GM23248 (cell line): ENCODE measurements at places on chromosomes 6 and 20. TPM values are rescaled to one million over a fixed set of nuclear protein-coding genes. Genes with fewer than 3 reads are reported as not detected.

- peak overlapping the region; percentile 95 for H3K27ac ChIP-seq
- H3K4me1 ChIP-seq: peaks cover 23% of the 10 kb centered on the region
- DNase-seq: peak; percentile 52
- H3K36me3 ChIP-seq: no peaks in the 10 kb centered on the region
- H3K4me3 ChIP-seq: peak overlapping the region; percentile 34; the same call in 1 of the 2 replicates
Measured at GRCh38 chr6:134437376-134437775, 119.5 kb upstream of the SGK1 start.

ATG5 gene
- total RNA-seq: 39.4 and 46.2 TPM in 2 replicates

LTB gene
- not detected in 2 replicates for total RNA-seq

GRCh38 chr20:63972312-63973159 lies 2.8 kb upstream of the ZNF512B start:
- no peaks in the 10 kb centered on the region for H3K27me3 ChIP-seq
- no peak overlapping the region for H3K27ac ChIP-seq

GRCh38 chr20:35575958-35576357 lies 34.1 kb downstream of the ERGIC3 start:
- H3K27me3 ChIP-seq: no peaks in the 10 kb centered on the region
- H3K27ac ChIP-seq: no peak overlapping the region
- no peak for DNase-seq
- H3K36me3 ChIP-seq: no peaks in the 10 kb centered on the region
- H3K4me1 ChIP-seq: no peaks in the 10 kb centered on the region

DNA sequence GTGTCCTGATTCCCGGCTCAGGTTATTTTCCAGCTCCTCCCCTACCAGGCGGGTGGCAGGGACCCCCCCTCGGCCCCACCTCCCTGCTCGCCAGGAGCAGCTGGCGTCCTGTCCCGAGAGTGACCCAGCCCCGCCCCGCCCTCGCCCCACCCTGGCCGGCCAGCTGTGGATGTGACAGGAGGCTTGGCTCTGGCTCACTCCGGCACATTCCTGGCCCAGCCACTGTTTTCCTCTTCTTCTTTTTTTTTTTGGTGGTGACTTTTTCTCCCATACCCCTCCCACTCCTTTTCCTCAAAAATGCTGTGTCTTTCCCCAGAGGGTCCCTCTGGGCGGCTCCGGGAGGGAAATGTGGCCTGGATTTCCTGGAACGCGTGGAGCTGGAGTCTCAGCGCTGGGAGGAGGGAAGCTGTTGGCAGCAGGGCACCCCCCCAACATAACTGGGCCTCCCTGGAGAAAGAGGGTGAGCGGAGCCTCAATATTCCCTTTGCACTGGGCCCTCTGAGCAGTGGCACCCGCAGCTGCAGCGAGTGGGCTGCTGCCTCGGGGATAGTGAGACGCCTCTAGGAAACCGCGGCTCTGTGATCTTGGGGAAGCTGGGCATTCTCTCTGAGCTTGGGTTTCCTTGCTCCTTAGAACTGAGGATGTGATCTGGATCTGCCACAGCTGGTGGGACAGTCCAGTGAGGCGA lies 28.3 kb upstream of the CSNK2A1 start:
- no peak overlapping the region for H3K4me3 ChIP-seq
- peak; percentile 24 for DNase-seq
- H3K36me3 ChIP-seq: no peaks in the 10 kb centered on the region
- H3K27me3 ChIP-seq: peaks cover 74% of the 10 kb centered on the region
- peaks cover 6% of the 10 kb centered on the region; the same call in 1 of the 2 replicates for H3K4me1 ChIP-seq

GRCh38 chr6:37917566-37917965 lies 98.0 kb downstream of the ZFAND3 start:
- no peak for DNase-seq
- no peaks in the 10 kb centered on the region for H3K27me3 ChIP-seq
- no peak overlapping the region for H3K27ac ChIP-seq
- peaks cover 33% of the 10 kb centered on the region for H3K4me1 ChIP-seq

DNA sequence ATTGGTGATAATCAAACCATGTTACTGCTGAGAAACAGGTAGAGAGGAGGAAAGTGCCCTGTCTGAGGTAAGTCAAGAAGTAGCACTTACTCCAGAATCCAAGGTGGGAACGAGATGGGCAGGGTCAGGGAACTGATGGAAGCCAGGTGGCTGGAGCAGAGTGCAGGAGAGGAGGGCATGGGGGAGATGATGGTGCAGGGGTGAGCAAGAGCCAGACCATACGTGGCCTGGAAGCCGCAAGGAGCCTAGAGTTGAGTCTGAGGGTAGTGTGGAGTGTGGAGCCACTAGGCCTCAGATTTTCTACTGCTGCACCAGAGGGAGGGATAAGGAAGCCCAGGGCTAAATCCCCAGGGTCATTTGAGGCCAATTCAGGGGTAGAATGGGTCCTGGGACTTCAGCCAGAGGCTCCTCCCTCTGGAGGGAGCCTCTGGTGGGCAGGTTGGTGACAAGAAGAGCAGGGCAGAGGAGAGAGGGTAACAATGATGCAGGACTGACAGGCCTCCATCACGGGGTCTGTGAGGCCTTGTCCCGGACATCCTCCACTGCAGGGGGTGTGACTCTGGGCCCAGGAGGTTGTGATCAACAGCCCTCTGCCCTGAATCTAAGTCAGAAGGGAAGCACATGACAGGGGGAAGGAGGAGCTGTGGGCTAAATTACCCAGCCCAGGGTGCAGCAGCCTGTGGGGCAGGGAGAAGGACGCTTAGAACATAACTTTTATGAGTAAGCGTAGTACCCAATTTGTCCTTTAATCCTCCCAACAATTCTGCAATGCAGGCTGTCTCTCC lies 28.7 kb downstream of the COX4I2 start:
- H3K36me3 ChIP-seq: no peaks in the 10 kb centered on the region; the same call in 1 of the 2 replicates
- H3K27ac ChIP-seq: no peak overlapping the region
- H3K27me3 ChIP-seq: no peaks in the 10 kb centered on the region
- no peak overlapping the region for H3K4me3 ChIP-seq

GRCh38 chr20:51220293-51220706 lies 197.4 kb upstream of the KCNG1 start:
- no peaks in the 10 kb centered on the region for H3K36me3 ChIP-seq
- peak; percentile 49 for DNase-seq
- peaks cover 7% of the 10 kb centered on the region; the same call in 1 of the 2 replicates for H3K4me1 ChIP-seq
- no peak overlapping the region for H3K4me3 ChIP-seq
- H3K27ac ChIP-seq: no peak overlapping the region

ZFP57 gene
- total RNA-seq: not detected in 2 replicates

DNA sequence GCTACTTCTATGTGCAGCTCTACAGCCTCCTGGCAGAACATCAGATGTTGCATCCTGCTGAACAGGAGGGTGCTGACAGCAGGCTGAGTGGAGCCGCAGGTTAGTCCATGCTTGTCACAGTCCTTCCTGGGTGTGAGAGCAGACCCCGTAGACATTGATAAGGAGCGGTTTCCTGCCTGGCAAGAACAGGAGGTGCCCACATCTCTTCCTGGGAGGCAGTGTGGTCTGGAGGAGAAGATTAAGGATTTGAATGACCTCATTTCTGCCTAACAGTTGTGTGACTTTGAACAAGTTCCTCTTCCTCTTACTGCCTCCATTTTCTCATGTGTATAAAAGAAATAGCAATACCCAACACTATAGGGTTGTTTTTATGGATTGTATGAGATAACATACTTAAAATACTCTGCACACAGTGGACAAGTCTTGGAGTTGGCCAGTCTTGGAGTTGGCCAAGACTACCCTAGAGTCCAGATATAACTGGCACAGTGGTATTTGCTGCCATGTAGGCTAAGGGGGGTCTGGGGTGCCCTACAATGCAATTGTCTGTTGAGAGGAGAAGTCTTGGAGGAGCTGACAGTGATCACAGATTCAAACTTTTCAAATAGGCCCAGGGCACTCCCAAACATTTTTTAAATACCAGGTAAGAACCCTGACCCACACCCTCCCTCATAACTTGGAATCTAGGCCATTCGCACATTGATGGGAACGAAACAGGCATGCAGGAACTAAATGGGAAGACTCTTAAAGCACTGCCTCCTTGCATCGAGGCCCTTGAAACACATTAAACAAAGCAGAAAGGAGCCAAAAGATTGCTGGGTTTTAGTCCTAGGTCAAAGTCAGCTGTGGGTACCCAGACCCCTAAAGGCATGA lies 32.6 kb upstream of the TBC1D7 start:
- no peaks in the 10 kb centered on the region for H3K36me3 ChIP-seq
- no peak overlapping the region for H3K27ac ChIP-seq
- DNase-seq: no peak

PAK5 gene
- not detected in 2 replicates for total RNA-seq

DNA sequence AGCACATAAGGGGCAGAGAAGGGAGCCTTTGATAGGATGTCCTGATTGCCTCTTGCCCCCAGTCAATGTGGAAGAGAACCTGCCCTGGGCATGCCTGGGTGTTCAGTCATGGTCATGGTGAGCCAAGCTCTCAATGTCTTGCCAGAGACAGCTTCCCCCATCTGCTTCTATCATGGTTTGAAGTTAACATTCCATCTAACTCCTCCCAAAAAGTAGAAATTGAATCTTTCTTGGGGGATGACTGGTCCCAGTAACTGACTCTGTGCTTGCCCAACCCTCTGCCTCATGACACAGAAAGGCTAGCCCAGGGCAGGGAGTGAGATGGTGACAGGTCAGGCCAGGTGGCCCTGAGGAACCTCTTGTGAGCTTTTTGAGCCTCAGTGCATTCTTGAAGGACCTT lies 60.1 kb downstream of the ADTRP start:
- H3K4me1 ChIP-seq: no peaks in the 10 kb centered on the region; the same call in 1 of the 2 replicates
- no peaks in the 10 kb centered on the region for H3K36me3 ChIP-seq
- H3K27me3 ChIP-seq: no peaks in the 10 kb centered on the region
- no peak overlapping the region for H3K27ac ChIP-seq
- no peak overlapping the region for H3K4me3 ChIP-seq

DNA sequence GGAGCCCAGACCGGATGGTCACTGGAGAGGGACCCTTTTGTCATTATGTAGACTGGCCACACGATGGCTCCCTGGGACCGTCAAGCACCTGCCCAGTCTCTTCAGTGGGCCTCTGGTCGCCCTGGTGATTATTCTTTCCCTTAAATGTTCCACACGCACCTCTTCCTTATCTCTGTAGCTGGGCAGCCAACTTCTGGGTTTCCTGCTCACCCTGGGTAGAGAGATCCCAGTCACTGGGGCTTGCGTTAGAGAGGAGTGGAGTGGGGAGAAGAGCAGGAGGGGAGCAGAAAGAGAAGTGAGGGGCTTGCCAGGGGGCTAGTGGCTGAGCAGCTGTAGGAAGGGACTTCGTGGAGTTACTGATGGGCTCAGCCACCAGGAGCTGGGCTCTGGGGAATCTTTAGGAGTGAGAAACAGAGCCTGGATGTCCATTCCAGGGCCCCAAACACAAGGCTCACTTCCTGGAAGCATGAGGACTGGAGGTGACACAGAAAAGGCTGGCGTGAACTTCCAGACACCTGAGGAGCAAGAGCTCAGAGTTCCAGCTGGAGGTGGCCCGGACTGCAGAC lies 150.1 kb downstream of the DHX35 start:
- peak; percentile 62 for DNase-seq
- no peak overlapping the region for H3K4me3 ChIP-seq
- no peaks in the 10 kb centered on the region for H3K36me3 ChIP-seq
- peaks cover 19% of the 10 kb centered on the region for H3K4me1 ChIP-seq
- H3K27me3 ChIP-seq: peaks cover 18% of the 10 kb centered on the region
- no peak overlapping the region for H3K27ac ChIP-seq

SOX18 gene
- total RNA-seq: not detected in 2 replicates

- DNase-seq: no peak
- H3K36me3 ChIP-seq: no peaks in the 10 kb centered on the region
- no peak overlapping the region for H3K27ac ChIP-seq
- no peaks in the 10 kb centered on the region for H3K4me1 ChIP-seq
- H3K27me3 ChIP-seq: no peaks in the 10 kb centered on the region
Measured at GRCh38 chr6:1640476-1640875, 30.8 kb downstream of the FOXC1 start.

MAPK13 gene
- 3.0 and 6.6 TPM in 2 replicates for total RNA-seq

DNA sequence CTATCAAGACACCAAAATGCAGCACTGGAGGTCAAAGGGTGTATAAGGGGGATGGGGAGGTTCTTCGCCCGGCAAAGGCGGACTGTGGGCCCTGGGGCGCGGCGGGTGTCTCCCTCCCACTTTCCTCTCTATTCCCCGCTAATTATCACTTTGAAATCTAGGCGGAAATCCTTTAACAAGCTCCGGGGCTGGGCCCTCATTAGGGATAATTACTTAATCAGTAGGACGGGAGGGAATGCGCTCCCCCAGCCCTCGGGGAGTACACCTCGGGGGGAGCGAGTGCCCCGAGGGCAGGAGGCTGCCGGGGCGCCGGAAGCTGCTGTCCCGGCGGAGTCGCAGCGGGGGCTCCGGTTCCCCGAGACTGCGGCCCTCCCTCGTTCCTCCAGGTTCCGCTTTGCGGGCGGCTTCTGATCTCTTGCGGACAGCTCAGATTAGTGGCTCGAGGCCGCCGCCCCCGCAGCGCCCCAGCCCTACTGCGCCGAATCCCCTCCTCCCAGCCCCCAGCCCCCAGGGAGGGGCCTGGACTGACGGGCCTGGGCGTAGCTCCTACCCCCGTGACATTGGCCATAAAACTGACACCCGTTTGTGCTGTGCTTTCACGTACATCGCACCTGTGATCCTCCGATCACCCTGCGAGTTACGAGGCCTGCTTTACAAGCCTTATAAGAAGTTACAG lies 14.7 kb downstream of the MUCL3 start:
- H3K4me3 ChIP-seq: peak overlapping the region; percentile 64
- H3K27ac ChIP-seq: no peak overlapping the region
- 0 out of 2 replicates have a peak, but pooled peaks cover 4% of the 10 kb centered on the region for H3K4me1 ChIP-seq
- peak; percentile 44 for DNase-seq
- H3K36me3 ChIP-seq: no peaks in the 10 kb centered on the region

CALHM4 gene
- not detected in 2 replicates for total RNA-seq

GRCh38 chr6:89208551-89208950 lies 8.6 kb downstream of the GABRR1 start:
- H3K27ac ChIP-seq: no peak overlapping the region
- H3K27me3 ChIP-seq: 0 out of 2 replicates have a peak, but pooled peaks cover 5% of the 10 kb centered on the region
- no peaks in the 10 kb centered on the region for H3K4me1 ChIP-seq
- H3K4me3 ChIP-seq: no peak overlapping the region
- DNase-seq: peak; percentile 8
- no peaks in the 10 kb centered on the region for H3K36me3 ChIP-seq

DNA sequence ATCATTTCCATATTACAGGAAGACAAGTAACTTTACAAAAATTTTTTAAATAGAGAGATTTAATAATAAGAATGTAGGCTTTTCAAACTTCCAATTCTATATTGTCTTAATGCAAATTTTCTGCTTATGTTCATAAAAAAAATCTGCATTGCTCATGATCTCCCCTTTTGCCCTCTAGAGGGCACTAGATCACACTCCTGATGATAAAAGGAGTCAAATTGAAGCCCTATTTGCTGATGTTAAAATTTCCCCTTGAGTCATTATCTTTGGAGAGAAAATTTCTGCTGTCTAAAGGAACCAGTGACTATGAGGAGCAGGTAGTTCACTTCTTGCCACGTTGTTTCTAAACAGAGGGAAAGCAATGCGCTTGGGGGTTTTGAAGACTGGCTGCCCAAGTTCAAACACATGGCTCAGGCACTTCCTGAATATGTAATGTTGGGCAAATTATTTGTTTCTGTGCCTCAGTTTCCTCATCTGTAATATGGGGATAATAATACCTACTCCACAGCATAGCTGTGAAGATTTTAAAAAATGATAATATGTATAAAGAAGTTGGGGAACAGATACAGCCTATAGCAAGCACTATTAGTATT lies 874.2 kb downstream of the TFAP2A start:
- no peak overlapping the region for H3K27ac ChIP-seq
- H3K27me3 ChIP-seq: no peaks in the 10 kb centered on the region
- DNase-seq: peak; percentile 77
- H3K36me3 ChIP-seq: no peaks in the 10 kb centered on the region

DNA sequence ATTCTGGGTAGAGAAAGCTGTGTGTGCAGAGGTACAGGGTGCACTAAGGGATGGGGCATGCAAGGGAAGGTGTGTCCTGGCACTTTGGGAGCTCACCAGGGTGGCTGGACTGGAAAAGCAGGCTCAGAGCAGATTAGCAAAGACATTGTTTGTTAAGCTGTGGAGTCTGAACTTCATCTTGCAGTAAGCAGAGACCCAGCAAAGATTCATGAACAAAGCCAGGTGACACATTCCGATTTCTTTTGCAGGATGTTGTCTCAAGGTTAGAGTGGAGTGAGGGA lies 28.8 kb downstream of the DUSP22 start:
- H3K27ac ChIP-seq: no peak overlapping the region
- no peak overlapping the region for H3K4me3 ChIP-seq
- H3K36me3 ChIP-seq: no peaks in the 10 kb centered on the region
